Anterior cingulate cortex (tissue), 58 donors: ENCODE measurements at places on chromosomes 16 and 17.

DNA sequence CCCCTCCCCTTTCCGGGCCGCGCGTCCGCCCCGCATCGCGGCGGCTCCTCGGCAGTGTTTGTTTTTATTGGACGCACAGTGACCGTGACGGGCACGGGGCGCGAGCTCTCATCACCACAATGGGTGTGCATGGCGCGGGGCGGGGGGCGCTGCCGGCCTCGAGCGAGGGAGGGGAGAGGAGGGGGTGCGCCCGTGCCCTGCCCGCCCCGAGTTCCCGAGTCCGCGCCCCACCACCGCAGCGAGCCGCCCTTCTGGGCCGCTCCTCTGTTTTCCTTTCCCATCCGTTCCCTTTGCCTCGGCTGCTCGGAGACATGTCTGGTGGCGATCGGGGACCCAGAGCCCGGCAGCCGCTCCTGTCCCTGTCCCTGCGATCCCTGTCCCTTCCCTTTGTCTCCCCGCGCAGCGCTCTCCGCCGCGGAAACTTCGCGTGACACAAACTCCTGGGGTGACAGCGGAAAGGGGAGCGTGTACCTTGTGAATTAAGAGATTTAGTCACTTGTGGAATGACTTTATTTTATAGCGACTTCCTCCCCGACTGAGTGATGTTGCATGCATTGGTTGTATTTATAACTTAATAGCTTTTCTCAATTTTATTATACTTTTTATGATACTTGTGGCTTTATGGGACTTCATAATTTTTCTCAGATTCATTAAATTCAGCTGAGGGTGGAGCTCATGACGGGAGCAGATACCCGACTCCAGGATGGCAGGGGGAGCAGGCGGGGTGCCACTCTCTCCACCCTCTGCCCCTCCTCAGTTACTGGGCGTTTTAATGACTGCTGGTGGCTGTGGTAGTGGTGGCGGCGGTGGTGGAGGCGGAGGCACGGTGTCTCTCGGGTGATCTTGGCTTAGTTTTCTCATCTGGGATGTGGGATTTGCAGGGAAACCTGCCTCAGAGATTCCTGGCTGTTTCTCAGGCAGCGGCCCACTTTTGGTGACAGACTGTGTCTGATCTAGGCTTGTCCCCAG lies 40.8 kb downstream of the MRM1 start:
- DNase-seq, result no peak

GRCh38 chr17:27413792-27414191 lies 42.5 kb upstream of the KSR1 start:
- no peak for DNase-seq

GRCh38 chr16:79469999-79470398 lies 130.5 kb downstream of the MAF start:
- DNase-seq, result no peak

- DNase-seq, result no peak
Measured at GRCh38 chr16:30186444-30186781, 3.0 kb downstream of the CORO1A start.

GRCh38 chr17:66904760-66905624 lies 59.5 kb upstream of the CACNG4 start:
- DNase-seq, result no peak

DNA sequence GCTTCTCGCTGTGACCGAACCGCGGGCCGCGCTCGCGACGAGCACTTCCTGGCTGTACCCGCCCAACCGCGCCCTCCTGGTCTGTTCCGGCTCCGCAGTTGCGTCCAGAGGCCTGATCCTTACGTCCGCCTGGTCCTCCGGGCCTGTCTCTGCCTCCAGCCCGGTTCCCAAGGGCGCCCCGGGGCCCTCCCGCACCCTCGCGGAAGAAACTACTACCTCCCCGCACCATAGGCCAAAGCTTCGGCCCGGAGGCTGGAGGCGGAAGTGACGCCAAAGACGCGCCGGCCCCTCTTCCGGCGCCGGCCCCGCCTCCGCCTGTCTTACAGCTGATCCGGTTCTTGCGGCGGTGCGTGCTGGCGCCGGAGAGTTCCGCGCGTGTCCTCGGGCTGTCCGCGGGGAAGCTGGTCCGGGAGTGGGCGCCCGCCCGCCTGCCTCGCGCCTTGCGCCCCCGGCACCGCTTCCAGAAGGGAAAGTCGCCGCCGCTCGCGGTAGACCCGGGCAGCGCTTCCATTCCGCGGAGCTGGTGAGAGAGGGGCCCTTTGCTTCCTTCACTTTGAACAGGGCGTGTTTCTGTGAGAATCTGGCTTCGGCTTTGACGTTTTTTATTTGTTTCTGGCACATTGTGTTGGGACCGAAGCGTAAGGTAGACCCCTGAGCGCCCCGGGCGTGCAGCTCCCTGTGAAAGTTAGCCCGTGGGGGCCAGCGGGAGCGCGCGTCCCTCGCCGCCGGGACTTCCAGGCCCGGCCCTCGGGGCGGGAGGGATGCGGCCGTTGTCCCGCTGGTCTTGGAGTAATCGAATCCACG lies at the start of gene ZNF778:
TSS of gene ZNF778 (plus strand) at position 316 of the 804 bp plus-strand sequence. CDS start 3,425 bp downstream, outside the sequence.
- DNase-seq, result peak; percentile 80

DNA sequence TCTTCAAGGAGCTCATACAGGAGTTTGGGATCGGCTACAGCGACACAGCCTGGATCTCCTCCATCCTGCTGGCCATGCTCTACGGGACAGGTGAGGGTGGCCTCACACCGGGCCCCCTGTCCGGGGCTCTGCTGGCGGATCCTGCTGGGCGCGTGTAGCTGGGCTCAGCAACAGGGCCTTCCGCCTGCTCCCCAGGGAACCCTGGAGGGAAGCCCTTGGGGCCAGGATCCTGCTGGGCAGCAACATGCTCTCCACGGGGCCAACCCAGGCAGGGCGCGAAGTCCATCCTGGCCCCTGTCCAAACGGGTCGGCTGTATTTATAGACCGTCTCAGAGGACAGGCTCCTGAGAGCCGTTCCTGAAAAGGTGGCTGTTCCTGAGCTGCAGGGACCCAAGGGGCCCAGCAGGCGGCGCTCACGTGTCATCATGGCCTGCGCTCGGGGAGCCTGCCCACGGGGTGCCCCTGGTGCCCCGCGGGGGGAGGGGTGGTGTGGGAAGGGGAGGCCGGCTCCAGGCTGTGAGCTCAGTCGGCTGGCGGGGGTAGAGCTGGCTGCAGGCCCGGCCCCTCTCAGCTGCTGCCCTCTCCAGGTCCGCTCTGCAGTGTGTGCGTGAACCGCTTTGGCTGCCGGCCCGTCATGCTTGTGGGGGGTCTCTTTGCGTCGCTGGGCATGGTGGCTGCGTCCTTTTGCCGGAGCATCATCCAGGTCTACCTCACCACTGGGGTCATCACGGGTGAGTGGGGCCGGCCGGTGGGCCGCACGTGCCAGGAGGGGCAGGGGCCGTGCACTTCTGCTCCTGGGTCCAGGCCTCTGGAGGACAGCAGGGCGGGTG lies 7.5 kb downstream of the SLC16A3 start:
- DNase-seq, result peak; percentile 74

DNA sequence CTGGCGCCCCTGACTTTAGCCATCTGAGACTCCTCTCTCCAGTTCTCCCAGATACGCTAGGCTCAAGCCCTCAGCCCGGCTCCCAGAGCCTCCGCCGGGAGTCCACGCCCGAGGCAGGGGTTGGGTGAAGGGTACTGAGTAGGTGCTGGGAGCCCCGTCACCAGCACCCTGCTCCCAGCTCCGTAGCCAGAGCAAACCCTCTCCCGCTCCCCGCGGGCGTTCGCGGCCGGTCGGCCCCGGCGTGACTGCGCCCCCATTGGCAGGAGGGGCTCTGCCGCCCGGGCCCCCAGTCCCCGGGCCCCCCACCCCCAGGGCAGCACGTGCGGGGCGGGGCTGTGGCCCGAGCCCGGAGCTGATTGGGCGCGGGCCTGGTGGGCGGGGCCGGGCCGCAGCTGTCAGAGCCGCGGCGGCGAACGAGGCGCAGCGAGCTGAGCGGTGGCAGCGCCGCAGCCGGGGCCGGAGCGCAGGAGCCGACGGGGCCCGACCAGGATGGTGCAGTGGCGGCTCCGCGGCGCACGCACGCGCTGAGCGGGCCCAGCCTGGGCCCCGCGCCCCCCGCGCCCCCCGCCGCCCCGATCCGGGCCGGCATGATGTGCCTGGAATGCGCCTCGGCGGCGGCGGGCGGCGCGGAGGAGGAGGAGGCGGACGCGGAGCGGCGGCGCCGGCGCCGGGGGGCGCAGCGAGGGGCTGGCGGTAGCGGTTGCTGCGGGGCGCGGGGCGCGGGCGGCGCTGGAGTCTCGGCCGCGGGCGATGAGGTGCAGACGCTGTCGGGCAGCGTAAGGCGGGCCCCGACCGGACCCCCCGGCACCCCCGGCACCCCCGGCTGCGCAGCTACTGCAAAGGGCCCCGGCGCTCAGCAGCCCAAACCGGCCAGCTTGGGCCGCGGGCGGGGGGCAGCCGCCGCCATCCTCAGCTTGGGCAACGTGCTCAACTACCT lies at the start of gene SPNS2:
TSS of gene SPNS2 (plus strand) at position 421 of the 937 bp plus-strand sequence. CDS start at position 588, 167 bp downstream.
- DNase-seq, result peak; percentile 72

DNA sequence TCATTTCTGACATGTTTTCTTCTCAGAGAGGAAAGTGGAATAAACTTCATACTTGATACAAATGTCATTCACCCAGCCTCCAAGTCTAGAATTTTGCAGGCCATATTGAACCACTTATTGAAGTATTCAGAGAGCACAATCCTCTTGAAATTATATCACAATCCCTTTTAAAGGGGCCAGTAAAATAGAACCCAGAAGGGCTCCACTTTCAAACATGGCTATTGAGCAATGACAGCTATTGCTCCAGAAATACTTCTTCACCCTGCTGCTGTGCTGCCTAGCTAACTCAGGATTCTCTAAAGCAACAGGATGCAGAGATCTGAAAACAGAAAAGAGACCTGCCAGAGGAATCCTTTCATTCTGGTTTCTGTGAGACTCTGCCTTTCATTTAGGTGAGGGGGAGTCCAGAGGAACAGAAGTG lies 275.0 kb upstream of the CDH5 start:
- no peak for DNase-seq

DNA sequence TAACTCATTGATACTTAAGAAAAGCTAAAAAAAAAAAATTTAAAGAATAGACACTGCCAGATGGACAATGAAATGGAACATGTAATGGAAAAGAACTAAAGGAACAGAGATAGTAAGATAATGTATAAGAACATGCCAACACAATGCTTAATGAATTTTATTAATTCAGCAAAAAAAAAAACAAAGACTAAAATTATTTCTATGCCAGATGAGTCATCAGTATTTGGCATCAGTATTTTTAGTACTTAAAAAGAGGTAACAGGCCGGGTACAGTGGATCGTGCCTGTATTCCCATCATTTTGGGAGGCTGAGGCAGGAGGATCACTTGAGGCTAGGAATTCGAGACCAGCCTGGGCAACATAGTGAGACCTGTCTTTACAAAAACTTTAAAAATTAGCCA lies 168.5 kb downstream of the CYB561 start:
- DNase-seq, result no peak

DNA sequence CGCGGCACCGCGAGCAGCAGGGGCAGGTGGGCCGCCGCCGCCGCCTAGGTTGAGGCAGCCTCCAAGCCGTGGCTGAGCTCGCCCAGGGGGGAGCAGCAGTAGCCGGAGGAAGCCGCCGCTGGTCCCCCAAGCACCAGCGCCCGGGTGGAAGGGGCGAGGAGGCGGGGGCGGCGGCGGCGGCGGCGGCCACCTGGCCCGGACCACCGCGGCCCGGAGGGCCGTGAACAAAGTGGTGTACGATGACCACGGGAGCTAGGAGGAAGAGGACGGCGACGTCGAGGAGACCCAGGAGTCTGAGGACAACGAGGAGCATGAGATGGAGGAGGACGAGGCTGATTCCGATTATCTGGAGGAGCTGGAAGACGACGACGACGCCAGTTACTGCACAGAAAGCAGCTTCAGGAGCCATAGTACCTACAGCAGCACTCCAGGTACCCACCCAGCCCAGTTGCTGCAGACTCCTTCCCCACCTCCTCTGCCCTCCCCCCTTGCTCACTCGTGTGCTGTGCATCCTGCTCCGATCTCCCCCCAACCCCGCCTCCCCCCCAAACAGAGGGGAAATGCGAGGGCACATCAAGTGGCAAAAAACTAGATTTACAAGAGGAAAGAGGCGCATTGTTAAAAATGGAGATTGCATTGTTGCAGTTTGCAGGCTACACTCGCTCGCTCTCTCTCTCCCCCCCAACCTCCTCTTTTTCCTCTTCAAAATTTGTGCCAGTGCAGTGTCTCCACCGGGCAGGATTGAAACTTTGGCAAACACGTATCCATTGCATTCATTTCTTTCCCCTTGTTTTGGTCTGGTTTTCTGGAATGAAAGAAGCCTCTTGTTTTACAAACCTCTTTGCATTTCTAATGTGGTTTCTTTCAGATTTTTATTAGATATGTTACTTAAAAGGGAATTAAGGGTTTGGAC lies 41.8 kb upstream of the AMZ2 start:
- no peak for DNase-seq

- no peak for DNase-seq
Measured at GRCh38 chr16:2979669-2980226, 498 bp downstream of the PKMYT1 start.

DNA sequence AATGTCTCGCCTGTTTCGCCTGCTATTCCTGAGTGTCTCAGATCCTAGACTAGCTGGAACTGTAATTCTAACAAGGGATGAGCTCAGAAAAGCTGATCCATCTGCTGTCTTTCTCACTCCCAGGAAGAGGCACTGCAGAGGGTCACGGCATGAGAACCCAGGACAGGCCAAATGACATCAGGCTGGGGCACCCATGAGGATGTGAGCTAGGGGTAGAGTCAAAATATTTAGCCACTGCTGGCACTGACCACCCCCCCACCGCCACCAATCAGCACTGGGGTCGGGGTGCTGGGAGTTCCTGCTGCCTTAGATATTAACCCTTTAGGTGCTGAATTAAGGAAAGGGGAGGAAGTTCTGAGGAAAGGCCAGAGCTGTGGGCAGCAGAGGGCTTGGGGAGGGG lies 112.4 kb downstream of the IRX3 start:
- no peak for DNase-seq

DNA sequence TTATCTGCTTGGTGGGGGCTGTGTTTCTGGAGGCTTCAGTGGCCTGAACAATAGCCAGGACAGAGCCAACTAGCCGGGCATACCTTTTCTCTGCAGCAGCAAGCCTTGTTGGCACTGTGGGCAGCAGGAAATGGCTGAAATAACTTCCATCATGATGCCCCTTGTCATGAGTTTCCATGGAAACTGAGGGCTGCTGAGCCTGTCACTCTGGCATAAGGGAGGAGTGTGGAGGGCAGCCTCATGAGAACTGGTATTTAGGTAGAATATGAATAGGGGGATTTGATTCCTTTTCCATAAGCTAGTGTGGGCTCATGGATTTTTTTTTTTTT lies 39.4 kb downstream of the PLCG2 start:
- no peak for DNase-seq

- peak; percentile 56 for DNase-seq
Measured at GRCh38 chr16:67936124-67936879, at the start of gene PSMB10. TSS of gene PSMB10 (minus strand) at chr16:67936850. CDS start at chr16:67936749, 101 bp downstream.

DNA sequence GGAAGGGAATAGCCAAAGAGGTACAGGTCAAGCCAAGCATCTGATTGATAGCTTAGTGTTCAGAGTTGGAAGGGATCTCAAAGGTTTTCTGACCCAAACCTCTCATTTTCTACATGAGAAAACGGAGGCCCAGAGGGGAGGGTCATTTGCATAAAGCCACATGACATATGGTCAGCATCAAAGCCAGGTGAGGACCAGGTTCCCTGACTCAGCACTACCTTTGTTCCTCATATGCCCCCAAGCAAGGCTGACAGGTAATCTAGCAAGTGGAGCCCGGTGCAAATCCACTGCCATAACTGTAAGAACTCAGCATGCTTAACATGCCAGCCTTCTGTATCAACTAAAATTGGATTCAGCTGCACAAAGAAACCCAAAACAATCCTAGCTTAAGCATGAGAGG lies 28.2 kb upstream of the CCL1 start:
- no peak for DNase-seq

GRCh38 chr17:47811709-47812108 lies 9.9 kb downstream of the OSBPL7 start:
- no peak for DNase-seq

GRCh38 chr16:13645601-13646245 lies 274.2 kb upstream of the ERCC4 start:
- DNase-seq, result no peak

GRCh38 chr17:73420897-73421296 lies 109.1 kb upstream of the CDC42EP4 start:
- no peak for DNase-seq
